Trophoblast cell (in vitro differentiated cells and primary cell): ENCODE measurements at places on chromosomes 4 and X.

- DNase-seq: no peak
Measured at GRCh38 chr4:184461711-184462441, 12.5 kb downstream of the IRF2 start.

- no peak for DNase-seq
Measured at GRCh38 chr4:123812066-123812390, 415.4 kb downstream of the SPRY1 start.

DNA sequence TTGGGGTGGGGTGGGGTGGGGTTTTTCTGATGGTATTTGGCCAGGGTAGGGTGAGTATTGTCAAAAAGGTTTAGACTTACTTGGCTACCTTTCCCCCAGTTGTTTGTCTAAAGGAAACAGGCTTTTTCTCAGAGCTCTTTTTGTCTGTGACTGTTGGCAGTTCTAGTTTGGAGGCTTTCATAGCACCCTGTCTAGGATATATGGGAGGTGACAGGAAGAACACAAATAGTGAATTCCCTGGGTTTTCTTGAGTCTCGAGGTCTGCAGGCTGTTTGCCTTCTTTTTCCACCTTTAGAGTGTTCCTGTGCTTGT lies 13.5 kb downstream of the RPS6KA3 start:
- DNase-seq: no peak

DNA sequence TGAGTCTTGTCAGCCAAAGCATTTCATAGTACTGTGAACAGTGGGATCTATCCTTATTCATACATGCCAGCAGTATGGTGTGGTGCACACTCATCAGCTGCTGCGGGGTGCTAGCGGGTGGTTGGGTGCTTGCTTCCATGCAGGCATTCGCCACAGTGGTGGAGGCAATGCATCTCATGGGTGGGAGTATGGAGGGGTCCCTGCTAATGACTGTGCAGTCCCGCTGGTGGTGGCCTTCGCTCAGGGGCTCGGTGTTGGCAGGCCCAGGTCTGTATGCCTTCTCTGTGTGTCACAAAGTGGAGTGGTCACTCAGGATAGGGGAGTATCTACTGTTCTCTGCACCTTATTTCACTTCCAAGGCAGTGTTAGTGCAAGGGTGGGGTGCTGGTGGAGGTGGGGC lies 122.6 kb downstream of the POU3F4 start:
- no peak for DNase-seq

DNA sequence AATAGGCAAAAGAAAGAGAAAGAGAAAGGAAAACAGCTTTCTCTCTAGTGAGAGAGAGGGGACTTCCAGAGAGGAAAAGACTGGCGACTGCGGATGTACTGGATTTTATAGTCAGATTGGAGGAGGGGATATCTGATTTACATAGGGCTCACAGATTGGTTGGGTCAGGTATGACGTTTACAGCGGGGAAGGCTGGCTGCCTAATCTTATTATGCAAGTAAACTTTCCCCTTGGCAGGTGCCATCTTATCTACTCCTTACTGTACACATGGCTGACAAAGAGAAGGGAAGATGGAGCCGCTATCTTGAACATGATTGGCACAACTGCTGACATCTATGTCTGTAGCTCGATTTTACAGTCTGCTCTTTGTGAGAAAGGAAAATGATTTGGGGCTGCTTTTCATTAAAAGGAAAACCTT lies 25.4 kb downstream of the RBPJ start:
- DNase-seq: no peak
